ENCODE measurements at places on chromosomes 13 and 19.

- no peak for DNase-seq
Measured at GRCh38 chr13:107289540-107289939, 721.6 kb upstream of the ARGLU1 start.

GRCh38 chr19:58406818-58407657, 1.4 kb upstream of the ZNF584 start:
- DNase-seq = no peak

GRCh38 chr19:6030214-6030507, 52.2 kb upstream of the RANBP3 start:
- DNase-seq = no peak

GRCh38 chr19:1069009-1069779, 2.2 kb downstream of the ARHGAP45 start:
- peak; percentile 89 for DNase-seq

GRCh38 chr13:85935868-85936467, 136.7 kb upstream of the SLITRK6 start:
- DNase-seq = no peak

- no peak for DNase-seq
Measured at GRCh38 chr13:76009267-76009890, 373.2 kb downstream of the LMO7 start.

GRCh38 chr13:99863789-99864626, 107.6 kb downstream of the ZIC5 start:
- no peak for DNase-seq

GRCh38 chr19:33312065-33312464, 9.7 kb upstream of the CEBPA start:
- no peak for DNase-seq

GRCh38 chr13:42996584-42996983, 4.5 kb upstream of the EPSTI1 start:
- DNase-seq = no peak

GRCh38 chr19:49359851-49360820, 2.1 kb downstream of the TEAD2 start:
- DNase-seq = no peak

DNA sequence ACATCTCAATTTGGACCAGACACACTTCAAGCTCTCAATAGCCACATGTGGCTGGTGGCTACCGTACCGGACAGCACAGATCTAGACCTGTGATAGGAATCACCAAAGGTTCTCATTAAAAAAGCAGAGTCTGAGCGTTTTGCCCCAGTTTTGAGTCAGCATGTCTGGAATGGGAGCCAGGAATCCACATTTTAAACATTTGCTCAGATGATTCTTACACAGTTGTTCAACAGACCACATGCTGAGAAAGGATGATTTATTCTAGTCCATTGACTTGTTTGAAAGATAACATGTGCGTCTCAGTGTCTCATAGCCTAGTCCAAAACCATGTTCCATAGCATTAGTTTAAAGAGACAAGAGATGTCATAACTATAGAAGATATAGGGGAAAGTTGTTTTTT, 53.4 kb downstream of the FLT3 start:
- no peak for DNase-seq

GRCh38 chr19:35665157-35665556, 1.2 kb upstream of the UPK1A start:
- no peak for DNase-seq

DNA sequence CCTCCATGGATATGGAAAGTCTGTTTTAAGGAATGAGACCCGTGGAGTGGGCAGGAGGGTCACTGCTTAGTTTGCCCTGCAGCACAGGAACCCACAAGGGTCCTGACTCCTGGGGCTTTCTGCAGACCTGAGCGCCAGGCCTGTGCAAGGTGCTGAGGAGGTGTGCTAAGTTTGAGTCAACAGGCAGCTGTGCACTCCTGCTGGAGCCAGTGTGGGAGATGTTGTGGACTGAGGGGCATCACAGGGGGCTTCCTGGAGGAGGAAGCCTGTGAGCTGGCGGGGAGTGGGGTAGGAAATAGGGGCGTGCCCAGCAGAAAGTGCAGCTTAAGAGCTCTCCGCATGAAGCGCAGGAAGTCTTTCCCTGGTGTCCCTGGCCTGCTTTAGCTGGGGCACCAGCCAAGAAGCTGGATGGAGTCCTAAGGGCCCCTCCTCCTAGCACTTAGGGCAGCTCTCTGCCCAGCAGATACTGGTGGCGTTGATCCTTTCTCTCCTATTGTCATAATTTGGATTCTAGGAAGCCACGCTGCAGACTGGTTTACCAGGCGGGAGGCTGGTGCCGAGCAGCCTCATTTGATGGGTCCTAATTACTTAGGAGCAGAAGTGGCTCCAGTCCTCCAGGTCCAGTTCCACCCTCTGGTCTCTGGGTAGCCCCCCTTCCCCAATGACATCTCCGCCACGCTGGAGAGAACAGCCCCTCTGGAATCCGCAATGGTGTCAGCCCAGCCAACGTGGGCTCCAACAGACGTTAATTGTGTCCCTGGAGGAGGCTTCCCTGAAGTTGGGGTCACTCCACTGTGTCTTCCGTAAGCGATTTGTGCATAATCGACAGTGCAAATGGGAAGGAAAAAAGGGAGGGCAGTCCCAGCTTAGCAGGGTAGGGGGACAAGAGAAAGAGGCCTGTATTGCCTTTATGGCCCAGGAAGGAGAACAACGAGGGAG, 309.2 kb downstream of the ZNF536 start:
- no peak for DNase-seq

DNA sequence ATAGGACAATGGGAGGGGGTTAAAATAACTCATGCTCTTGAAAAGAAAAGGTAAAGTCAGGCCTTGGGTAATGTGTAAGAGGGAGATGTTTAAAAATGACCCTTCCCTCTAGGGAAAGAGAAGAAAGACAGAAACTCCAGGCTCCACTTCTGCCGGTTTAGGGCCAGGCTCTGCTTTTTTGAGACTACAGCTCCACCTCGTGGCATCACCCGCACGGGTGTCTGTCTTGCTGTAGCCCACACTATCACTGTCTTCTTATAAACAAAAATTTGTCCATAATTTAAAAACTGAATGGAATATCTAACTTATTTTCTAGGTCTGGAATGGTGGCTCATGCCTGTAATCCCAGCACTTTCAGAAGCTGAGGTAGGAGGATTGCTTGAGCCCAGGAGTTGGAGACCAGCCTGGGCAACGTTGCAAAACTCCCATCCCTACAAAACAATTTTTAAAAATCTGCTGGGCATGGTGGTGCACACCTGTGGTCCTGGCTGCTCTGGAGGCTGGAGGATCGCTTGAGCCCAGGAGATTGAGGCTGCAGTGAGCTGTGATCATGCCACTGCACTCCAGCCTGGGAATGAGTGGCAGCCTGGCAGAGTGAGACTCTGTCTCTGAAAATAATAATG, 65.1 kb upstream of the GTF3A start:
- peak; percentile 56 for DNase-seq

DNA sequence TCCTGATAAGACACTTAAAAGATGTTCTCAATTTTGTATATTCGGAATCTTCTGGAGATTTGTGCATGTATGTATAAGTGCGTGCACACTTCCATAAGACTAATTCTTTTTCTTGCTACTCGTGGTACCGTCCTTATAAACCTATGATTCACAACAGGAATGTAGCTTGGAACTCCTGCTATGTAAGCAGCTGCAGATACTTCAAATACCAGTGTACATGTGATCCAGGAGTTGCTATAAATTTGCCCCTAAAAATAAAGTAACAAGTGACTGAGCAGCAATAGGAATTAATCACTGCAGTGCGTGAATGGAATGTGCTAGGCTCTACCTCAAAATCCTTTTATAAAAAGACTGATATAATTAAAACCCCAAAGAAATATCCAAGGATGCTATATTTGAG, 214.9 kb downstream of the KLF5 start:
- no peak for DNase-seq

DNA sequence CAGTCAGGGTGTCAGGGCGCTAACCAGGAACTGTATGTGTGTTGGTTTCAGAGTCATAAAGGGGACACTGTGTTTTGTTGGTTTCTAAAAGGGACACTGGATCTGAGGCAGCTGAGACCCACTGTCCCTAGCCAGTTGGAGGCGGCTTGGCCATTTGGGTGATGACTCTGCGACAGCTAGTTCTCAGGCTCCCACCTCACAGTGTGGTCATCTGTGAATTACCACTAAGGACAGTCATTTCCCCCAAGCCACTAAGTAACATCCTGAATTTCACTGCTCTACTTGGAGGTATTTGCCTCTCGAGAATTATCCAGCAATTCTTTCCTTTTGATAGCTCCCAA, 51.5 kb downstream of the EPS15L1 start:
- no peak for DNase-seq

DNA sequence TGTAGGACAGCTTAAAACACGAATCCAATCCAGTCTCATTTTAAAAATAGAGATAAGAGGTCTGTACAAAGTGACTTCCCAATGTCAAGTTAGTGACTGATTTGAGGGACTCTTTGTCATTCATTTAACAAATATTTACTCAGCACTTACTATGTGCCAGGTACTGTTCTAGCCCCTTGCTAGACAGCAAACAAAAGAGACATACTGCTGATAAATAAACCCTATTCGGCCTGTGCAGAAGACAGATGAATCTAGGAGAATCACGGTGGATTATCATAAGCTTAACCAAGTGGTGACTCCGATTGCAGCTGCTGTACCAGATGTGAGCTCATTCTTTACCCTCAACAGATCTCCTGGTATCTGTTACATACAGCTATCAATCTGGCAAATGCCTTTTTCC, 6.4 kb upstream of the ELF1 start:
- DNase-seq = no peak

GRCh38 chr19:23101241-23101640, 15.6 kb upstream of the ZNF730 start:
- DNase-seq = no peak

DNA sequence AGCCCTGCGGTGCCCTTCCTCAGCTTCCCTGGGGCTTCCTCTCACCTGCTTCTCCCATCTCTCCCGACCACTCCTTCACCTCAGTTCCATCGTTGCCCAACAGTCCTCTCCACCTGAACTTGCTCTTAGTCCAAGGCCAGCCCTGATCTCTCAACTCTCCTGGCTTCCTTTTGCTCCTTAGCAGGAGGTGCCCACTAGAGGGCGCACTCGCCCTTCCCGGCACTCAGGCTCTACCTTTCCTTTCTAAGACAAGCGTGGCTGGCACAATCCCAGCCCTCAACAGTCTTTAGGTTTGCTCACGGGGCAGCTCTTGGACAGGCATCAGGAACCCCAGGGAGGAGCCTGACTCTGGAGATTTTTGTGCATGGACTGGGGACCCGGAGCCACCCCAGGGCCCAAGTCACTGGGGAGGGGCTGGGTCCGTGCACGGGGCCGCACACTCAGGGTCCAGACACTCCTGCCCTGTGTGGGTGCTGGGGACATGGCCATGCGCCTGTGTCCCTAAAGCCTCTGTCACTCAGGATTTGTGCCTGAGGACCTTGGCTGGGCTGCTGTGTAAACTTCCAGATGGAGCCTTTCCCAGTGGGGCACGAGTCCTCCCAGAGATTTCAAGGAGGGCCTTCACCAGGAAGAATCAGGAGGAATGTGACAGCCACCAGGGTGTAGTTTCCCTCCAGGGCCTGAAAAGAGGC, 12.1 kb upstream of the CEACAM8 start:
- DNase-seq = no peak

GRCh38 chr19:2282062-2282861, at the start of gene PEAK3:
Gene PEAK3 (minus strand): TSS chr19:2282175. CDS start chr19:2280931, 1,244 bp downstream.
- DNase-seq = peak; percentile 98

- no peak for DNase-seq
Measured at GRCh38 chr13:20713751-20714150, 10.3 kb downstream of the IL17D start.

- DNase-seq = no peak
Measured at GRCh38 chr19:55208880-55209692, at the start of gene PTPRH. Gene PTPRH (minus strand): TSS chr19:55209501. CDS start chr19:55209433, 68 bp downstream.

DNA sequence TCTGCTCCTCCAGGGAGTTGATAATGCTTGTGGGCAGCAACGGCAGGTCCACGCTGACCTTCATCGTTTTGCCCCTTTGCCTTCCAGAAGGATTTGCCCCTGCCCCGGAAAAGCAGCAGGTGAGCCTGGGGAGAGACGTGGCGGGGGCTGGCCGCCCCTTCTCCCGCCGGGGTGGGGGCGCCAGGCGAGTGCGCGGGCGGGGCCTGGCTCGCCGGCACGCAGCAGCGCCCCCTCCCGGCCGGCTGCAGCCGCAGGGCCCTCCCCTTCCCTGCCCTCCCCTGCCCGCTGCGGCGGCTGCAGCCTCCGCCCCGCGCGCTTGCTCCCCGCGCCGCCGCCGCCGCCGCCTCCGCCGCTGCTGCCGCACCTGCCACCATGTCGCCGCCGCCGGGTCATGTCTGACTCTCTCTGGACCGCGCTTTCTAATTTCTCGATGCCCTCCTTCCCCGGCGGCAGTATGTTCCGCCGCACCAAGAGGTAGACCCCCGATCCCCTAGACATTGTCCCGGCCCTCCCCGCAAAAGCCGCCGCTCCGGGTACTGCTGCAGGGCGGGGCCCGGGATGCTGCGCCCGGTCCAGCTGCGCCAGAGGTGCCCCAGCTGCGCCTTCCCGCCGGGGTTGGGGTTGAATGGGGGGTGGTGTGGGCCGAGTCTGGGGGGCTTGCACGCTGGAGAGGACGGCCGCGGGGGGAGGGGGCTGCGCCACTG, at the start of gene MAST1:
TSS of gene MAST1 (plus strand) at position 334 of the 704 bp plus-strand sequence. CDS start at position 392, 58 bp downstream.
- DNase-seq = peak; percentile 81

DNA sequence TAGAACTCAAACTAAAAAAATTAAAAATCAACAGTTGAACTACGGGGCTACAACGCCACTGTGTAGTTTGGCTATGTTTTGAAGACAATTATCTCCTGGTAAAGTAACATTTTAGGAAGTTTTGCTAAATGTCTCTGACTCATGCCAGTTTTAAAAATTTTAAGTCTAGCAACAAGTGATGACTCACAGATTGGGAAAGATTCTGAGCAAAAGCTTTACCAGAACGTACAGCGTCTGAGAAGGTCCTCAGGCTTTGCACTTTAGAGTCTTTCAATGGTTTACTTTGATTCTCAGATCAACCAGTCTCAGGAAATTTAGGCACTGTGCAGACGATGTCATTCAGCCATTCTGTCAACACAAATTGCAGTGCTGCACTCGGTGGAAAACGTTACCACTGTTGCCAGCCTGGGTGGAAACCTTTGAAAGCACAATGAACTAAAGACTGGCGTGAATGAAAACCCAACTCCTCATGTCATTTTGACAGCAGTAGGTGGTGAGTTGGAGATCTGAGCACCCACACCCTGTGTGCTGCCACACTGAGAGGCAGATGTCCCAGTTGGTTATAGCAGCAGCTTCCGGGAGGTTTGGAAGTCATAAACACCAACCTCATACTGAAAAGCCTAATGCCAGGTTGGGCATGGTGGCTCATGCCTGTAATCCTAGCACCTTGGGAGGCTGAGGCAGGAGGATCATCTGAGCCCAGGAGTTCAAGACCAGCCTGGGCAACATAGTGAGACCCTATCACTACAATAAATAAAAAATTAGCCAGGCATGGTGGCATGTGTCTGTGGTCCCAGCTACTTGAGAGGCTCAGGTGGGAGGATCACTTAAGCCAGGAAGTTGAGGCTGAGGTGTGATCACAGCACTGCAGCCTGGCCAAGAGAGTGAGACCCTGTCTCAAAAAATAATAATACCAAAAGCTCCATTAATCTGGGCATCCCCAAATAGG, 6.3 kb upstream of the WTIP start:
- no peak for DNase-seq

GRCh38 chr19:16794456-16795441, 34.4 kb upstream of the SIN3B start:
- no peak for DNase-seq

- no peak for DNase-seq
Measured at GRCh38 chr19:43534816-43535761, 2.1 kb downstream of the ZNF575 start.

GRCh38 chr13:60838581-60838980, 441.6 kb downstream of the TDRD3 start:
- DNase-seq = no peak

GRCh38 chr19:18878858-18879578, 16.9 kb downstream of the CERS1 start:
- DNase-seq = no peak

- no peak for DNase-seq
Measured at GRCh38 chr13:83372786-83373185, 509.5 kb downstream of the SLITRK1 start.

Data from left lung (tissue), 14 donors.